ENCODE measurements at places on chromosomes 6 and 20. TPM values are rescaled to one million over a fixed set of nuclear protein-coding genes. Genes with fewer than 3 reads are reported as not detected.

TTLL9 gene
- 0.43 TPM for polyA plus RNA-seq

KCNB1 gene
- polyA plus RNA-seq, result not detected

STX16 gene
- polyA plus RNA-seq, result 15.7 TPM

TUBE1 gene
- 14.5 TPM for polyA plus RNA-seq

DNA sequence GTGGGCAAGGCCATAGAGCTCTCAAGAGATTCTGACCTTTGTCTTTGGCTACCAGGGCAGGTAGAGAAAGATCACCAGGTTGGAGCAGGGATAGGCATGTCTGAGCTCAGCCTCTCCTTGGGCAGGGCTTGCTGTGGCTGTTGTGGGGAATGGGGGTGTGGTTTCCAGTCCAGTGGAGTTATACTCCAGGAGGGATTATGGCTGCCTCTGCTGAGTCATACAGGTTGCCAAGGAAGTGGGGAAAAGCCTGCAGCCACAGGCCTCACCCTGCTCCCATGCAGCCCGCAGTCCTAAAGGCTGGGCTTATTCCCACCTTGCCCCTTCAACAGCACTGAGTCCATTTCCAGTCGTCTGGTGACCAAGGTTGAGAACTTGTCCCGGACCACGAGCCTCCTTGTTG, 21.9 kb downstream of the MEP1A start:
- no peaks in the 10 kb centered on the region for H3K4me1 ChIP-seq
- no peaks in the 10 kb centered on the region for H3K36me3 ChIP-seq
- peaks cover 10% of the 10 kb centered on the region for H3K27me3 ChIP-seq
- H3K4me3 ChIP-seq, result no peak overlapping the region
- no peak for DNase-seq

GRCh38 chr6:19052219-19052618, 665.1 kb downstream of the RNF144B start:
- no peaks in the 10 kb centered on the region for H3K4me1 ChIP-seq
- H3K4me3 ChIP-seq, result no peak overlapping the region
- H3K27me3 ChIP-seq, result no peaks in the 10 kb centered on the region

GRCh38 chr6:3193102-3193849, 34.2 kb downstream of the TUBB2B start:
- no peaks in the 10 kb centered on the region for H3K4me1 ChIP-seq
- DNase-seq, result no peak
- peaks cover 17% of the 10 kb centered on the region for H3K27me3 ChIP-seq
- no peak overlapping the region for H3K27ac ChIP-seq

GRCh38 chr20:46122071-46122470, 4.0 kb downstream of the CD40 start:
- H3K27ac ChIP-seq, result peak overlapping the region; percentile 100
- H3K4me3 ChIP-seq, result no peak overlapping the region
- peaks cover 35% of the 10 kb centered on the region for H3K36me3 ChIP-seq
- no peak for DNase-seq

DNA sequence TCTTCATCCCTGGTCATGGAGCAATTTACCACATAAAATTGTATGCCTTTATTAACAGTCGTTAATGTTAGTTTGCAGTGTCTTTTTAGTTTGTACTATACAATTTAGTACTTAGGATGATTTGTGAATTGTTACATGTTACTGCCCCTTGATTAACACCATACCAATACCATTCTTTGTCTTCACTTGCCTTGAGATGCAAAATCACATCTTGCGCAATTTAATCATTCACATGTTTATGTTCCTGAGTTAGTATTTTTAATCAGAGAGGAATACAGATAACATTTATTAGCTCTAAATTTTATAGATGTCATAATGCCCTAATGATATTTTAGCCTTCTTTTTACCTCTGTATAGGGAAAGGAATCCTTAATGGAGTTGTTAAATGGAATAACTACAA, 114.1 kb downstream of the SCAF8 start:
- no peak overlapping the region for H3K4me3 ChIP-seq
- DNase-seq, result no peak
- no peak overlapping the region for H3K27ac ChIP-seq
- H3K36me3 ChIP-seq, result peaks cover 12% of the 10 kb centered on the region

DNA sequence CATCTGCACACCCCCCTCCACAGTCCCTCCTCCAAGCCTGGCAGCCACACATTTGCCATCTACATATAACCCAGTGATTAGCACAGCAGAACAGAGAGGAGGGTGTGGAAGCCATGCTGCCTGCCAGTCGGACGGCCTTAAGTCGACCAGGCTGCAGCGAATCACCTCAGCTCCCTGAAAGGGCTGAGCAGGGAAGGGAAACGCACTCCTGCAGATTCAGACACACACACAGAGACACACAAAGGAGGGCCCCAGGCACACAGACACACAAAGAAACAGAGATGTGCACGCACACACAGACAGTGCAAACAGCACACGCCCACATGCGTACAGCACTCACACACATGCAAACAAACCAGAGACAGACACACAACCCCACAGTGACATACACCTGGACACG, 11.2 kb upstream of the SIRPA start:
- peaks cover 54% of the 10 kb centered on the region for H3K4me1 ChIP-seq
- peaks cover 35% of the 10 kb centered on the region for H3K27me3 ChIP-seq
- peak overlapping the region; percentile 25 for H3K27ac ChIP-seq
- H3K36me3 ChIP-seq, result peaks cover 8% of the 10 kb centered on the region
- DNase-seq, result no peak

DNA sequence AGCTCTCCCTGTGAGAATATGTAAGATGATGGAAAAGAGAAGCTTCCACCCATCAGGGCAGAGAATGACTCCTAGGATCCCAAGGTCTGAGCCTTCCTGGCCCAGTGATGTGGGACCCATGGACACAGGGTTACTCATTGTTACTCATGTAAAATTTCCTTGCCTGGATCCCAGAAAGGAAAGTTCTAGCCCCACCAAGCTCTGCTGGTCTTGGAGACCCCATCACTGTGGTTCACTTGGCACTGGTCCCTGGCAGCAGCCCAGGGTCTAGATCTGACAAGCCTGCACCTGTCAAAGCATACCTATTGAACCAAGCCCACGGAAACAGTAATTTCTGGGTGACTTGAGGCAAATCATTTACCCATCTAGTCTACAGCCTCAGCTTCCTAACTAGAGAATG, 22.1 kb downstream of the MDGA1 start:
- no peak overlapping the region for H3K4me3 ChIP-seq
- H3K27me3 ChIP-seq, result no peaks in the 10 kb centered on the region
- no peaks in the 10 kb centered on the region for H3K36me3 ChIP-seq
- H3K27ac ChIP-seq, result no peak overlapping the region
- DNase-seq, result no peak

GRCh38 chr6:14372734-14373489, 255.3 kb downstream of the CD83 start:
- H3K4me3 ChIP-seq, result peak overlapping the region; percentile 14
- H3K4me1 ChIP-seq, result peaks cover 76% of the 10 kb centered on the region
- H3K27me3 ChIP-seq, result no peaks in the 10 kb centered on the region
- no peaks in the 10 kb centered on the region for H3K36me3 ChIP-seq
- peak overlapping the region; percentile 80 for H3K27ac ChIP-seq
- no peak for DNase-seq

- H3K4me1 ChIP-seq, result peaks cover 32% of the 10 kb centered on the region
- peaks cover 29% of the 10 kb centered on the region for H3K36me3 ChIP-seq
- H3K27ac ChIP-seq, result no peak overlapping the region
- H3K4me3 ChIP-seq, result no peak overlapping the region
- peaks cover 58% of the 10 kb centered on the region for H3K27me3 ChIP-seq
- DNase-seq, result no peak
These were observed 9.2 kb upstream of the TFAP2A start for GRCh38 chr6:10424040-10424439.

- DNase-seq, result no peak
- H3K4me1 ChIP-seq, result no peaks in the 10 kb centered on the region
- peaks cover 9% of the 10 kb centered on the region for H3K27me3 ChIP-seq
- no peak overlapping the region for H3K27ac ChIP-seq
These were observed 28.5 kb upstream of the PAK5 start for GRCh38 chr20:9867196-9867980.

GRCh38 chr6:1581120-1581991, 28.4 kb upstream of the FOXC1 start:
- peaks cover 46% of the 10 kb centered on the region for H3K27me3 ChIP-seq
- H3K27ac ChIP-seq, result no peak overlapping the region
- no peak for DNase-seq
- no peak overlapping the region for H3K4me3 ChIP-seq
- no peaks in the 10 kb centered on the region for H3K4me1 ChIP-seq
- no peaks in the 10 kb centered on the region for H3K36me3 ChIP-seq

DNA sequence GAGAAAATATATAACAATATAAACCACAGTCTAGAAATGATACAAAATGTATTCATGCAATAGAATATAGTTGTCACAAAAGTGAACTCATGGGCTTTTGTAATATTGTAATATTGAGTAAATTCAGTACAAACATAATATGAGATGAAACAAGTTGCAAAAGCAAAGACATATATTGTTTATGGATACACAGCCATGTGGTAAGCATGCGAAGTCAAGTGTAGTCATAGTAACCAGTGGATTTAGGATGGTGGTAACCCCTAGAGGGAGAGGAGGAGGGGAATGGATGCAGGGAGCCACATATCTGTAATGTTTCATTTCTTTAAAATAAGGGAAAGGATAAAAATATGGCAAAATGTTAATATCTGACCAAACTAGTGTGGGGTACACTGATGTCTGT, 47.3 kb downstream of the ARMC2 start:
- H3K4me3 ChIP-seq, result peak overlapping the region; percentile 73
- no peaks in the 10 kb centered on the region for H3K36me3 ChIP-seq
- H3K27me3 ChIP-seq, result no peaks in the 10 kb centered on the region

GRCh38 chr20:33788351-33789049, 22.6 kb upstream of the CHMP4B start:
- no peaks in the 10 kb centered on the region for H3K27me3 ChIP-seq
- peaks cover 18% of the 10 kb centered on the region for H3K4me1 ChIP-seq
- H3K27ac ChIP-seq, result peak overlapping the region; percentile 76
- no peak for DNase-seq
- peaks cover 9% of the 10 kb centered on the region for H3K36me3 ChIP-seq

GRCh38 chr6:42405021-42405420, 46.7 kb downstream of the TRERF1 start:
- H3K36me3 ChIP-seq, result no peaks in the 10 kb centered on the region
- no peak for DNase-seq
- peaks cover 15% of the 10 kb centered on the region for H3K27me3 ChIP-seq
